ENCODE measurements at places on chromosomes 6 and 20.

DNA sequence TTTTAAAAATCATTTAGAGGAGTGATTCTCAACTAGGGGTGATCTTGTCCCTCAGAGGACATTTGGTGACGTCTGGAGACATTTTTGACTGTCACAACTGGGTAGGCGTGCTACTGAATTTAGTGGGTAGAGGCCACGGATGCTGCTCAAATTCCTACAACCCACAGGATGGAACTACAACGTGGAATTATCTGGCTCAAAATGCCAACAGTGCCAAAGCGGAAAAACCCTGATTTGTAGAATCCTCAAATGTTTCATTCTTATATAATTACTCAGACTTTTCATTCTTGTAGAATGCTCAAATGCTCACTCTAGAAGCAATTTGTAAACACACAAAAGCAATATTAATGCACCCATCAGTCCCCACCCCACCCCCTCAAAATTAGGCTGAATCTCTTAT lies 229.8 kb downstream of the ZMYND8 start:
- no peak for DNase-seq

GRCh38 chr6:112106562-112106961 lies 19.2 kb downstream of the FAM229B start:
- DNase-seq = no peak

GRCh38 chr20:62549499-62550086 lies 73.8 kb upstream of the GATA5 start:
- DNase-seq = no peak

- DNase-seq = no peak
These were observed 517.0 kb upstream of the NRSN1 start for GRCh38 chr6:23608931-23609435.

- DNase-seq = peak; percentile 12
These were observed 38.3 kb upstream of the HMGCLL1 start for GRCh38 chr6:55617272-55617671.

GRCh38 chr6:108395297-108395696 lies 100.4 kb downstream of the AFG1L start:
- DNase-seq = no peak

DNA sequence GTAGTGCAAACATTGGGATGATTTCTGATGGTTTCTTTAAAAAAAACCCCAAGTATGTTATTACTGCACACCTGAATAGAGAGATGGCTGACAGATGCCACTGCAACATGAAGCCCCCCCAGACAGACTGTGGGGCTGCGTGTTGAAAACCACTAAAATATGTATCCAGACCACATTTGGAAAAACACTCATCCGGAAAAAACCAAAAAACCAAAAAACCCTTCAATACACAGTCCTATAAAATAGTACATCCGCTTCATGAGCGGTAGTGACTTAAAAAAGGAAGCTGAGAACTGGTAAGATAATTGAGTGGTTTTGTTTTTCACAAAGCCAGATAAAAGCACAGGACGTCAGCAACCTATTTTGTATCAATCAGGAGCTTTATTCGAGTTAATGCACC lies 47.1 kb upstream of the EDN3 start:
- DNase-seq = peak; percentile 17

DNA sequence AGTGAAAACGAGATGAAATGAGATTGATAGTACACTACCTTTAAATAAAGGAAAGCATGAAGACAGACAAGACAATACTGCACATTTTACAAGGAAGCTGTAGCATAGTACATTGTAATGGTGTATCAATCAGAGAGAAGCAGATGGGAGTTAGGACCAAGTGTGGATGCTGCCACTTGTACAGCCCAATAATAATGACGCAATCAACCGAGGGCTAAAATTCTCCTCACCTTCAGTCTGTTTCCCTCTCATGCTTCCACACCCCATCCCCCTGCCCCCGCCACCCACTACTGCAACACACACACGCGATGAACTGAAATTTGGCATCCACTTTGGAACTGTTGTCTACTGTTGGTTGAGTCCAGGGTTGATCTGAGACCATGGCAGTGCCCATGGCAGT lies 12.4 kb upstream of the HDGFL1 start:
- no peak for DNase-seq

DNA sequence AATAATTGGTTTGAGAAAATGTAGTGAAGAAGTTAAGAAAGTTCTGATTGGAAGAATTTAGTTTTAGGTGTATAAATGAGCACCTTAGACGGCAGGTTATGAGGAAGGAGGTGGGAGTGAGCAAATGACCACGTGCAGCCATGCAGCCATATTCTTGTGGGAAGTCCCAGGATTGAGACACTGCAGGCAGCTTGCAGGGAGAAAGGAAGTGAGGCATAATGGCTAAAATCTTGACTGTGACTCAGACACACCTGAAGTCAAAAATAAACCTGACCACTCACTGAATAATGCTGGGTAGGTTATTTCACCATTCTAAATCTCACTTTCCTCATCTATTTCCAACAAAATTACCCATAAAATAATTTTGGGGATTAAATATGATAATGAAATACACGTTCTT lies 16.6 kb downstream of the DSE start:
- no peak for DNase-seq

GRCh38 chr6:4916954-4917561 lies 86.8 kb downstream of the RPP40 start:
- no peak for DNase-seq

- no peak for DNase-seq
These were observed 279.7 kb upstream of the FLRT3 start for GRCh38 chr20:14617123-14617522.

DNA sequence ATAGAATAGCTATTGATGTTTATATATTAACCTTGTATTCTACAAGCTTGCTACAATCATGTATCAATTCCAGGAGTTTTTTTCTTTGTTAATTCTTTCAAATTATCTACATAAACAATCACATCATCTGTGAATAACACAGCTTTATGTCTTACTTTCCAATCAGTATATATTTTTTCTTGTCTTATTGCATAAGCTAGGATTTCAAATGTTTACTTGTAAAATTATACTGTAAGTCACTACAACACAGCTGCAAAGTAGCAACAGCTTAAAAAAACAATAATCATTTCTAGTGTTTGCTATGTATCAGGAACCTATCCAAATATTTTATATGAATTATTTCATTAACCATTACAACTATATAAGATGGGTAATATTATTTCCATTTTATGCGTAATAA lies 270.4 kb downstream of the KIF16B start:
- DNase-seq = no peak

GRCh38 chr6:147977851-147978465 lies 364.7 kb upstream of the SASH1 start:
- DNase-seq = no peak

DNA sequence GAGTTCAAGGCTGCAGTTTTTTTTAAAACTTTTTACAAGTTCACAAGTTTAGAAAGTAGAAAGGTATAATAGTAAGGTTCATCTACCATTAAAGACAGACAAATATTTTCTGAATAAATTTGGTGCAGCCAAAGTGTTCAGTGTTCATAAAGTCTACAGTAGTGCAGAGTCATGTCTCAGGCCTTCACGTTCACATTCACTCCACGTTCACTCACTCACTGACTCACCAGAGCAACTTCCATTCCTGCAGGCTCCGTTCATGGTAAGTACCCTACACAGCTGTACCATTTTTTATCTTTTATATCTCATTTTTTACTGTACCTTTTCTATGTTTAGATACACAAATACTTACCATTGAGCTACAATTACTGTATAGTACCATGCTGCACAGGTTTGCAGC lies 67.6 kb downstream of the B4GALT5 start:
- no peak for DNase-seq

DNA sequence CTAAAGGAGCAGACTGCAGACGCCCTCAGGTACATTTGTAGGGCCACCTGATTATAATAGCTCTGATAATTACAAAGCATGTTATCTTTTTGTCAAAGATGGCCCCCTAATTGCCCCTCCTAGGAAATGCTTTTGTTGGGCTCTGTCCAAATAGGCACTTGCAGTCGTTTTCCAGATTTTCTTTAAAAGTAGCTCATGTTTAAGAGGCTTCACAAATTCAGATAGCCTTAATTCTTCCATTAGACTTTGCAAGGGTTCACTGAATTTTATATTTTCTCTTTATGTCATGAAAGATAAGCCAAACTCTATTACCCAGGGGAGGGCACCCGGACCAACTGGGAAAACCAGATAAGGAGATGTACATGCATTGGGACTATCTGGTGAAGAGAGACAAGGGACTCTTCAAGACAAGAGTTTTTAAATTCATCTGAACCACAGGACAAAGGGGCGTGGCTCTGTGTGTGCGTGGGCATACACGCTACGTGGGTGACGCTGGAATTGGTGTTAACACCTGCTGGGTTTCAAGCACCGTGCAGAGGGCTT lies 95.6 kb downstream of the TOX2 start:
- DNase-seq = peak; percentile 32

- DNase-seq = no peak
These were observed 65.5 kb downstream of the SOBP start for GRCh38 chr6:107555449-107555848.

DNA sequence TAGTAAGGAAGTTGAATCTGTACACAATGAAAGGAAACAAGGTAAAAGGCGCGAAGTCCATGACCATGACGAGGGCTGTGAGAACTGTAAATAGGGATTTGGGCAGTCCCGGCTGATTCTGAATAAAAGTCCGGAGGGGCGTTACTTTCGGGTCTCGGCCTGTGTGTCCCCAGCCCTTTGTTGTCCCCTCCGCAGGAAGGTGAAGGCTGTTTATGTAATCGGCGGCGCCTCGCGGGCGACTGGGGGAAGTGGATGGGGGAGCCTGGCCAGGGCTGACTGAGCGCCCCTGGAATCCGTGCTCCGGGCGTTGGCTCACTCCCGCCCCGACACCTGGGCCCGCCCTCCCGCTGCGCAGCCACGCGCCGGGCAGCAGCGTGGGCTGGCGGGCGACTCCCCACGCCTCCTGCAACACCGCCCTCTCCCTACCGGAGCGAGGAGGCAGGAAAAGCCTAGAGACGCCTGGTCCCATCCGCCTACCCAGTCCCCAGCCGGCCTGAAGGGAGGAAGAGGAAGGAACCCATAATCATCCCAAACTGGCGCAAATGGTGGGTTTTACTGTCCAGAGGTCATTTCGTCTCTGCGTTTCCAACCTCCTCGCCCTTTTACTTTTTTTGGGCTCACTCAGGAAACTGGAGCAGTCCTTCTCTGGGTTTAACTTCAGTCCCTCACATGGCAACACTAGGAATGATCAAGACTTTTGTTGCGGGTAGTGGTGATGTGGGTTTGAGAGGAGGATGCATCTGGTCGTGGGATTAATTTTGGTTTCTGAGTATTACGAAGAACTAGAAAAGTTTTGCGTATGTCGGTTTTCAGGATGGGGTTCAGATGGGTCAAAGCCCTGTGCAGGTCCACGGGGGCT lies 12.1 kb downstream of the TRIM31 start:
- DNase-seq = peak; percentile 37

DNA sequence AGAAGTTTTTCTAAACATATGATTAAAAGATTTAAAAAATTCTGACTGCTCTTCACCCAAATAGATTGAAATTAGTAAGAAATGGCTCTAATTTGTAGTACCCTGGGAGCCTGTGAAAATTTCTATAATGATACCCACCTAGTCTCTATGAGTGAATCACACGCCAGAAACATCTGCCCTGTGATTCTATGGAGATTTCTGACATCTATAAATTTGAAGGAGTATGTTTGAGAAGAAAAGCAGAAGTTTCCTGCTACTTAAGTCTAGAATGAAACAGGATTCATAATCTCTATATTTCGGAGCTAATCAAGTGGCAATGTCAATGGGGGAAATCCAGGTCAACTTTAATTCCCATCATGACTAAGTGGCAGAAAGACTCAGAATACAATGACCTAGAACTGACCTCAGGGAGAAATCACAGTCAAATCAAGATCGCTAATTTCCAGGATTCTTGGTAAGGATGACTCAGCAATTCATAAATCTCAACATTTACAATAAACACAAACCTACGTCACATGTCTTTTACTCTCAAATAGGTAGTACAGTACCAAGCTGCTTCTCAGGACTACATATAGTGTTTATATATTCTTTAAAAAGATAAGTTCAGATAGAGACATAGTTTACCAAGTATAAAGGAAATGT lies 186.2 kb upstream of the TNFAIP3 start:
- no peak for DNase-seq

DNA sequence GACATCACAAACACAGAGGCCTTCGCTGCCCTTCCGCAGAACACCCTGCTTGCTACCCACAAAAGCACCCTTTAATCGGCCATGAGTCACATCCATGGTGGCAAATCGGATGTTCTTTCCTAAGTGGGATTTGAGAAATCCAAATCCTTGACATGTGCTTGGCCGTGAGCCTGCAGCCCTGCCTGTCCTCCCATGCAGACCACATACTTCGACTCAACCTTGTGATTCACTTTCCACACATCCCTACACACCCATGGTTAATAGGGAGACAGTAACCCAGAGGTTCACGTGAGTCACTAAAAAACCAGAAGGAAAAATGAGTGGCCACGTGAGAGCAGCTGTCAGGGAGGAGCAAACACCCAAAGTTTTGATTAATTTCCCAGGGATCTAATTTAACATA lies 19.4 kb downstream of the RAMACL start:
- no peak for DNase-seq

GRCh38 chr20:48739395-48740291 lies 88.2 kb downstream of the PREX1 start:
- peak; percentile 33 for DNase-seq

DNA sequence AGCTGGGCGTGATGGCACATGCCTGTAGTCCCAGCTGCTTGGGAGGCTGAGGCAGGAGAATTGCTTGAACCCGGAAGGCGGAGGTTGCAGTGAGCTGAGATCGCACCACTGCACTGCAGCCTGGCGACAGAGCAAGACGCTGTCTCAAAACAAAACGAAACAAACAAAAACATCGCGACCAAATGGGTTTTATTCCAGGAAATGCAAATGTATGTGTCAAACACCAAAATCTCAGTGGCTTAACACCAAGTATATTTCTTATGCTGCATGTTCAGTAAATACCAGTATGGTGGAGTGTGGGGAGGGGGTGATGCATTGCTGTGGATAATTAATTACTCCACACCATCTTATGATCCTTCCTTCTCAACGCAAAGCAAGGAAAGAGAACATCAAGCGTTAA lies 28.1 kb downstream of the ACTR5 start:
- DNase-seq = no peak

All from activated naive CD4-positive, alpha-beta T cell treated with anti-CD3 and anti-CD28 coated beads for 36 hours (primary cell).